ENCODE measurements at places on chromosomes 4 and X. TPM values are rescaled to one million over a fixed set of nuclear protein-coding genes. Genes with fewer than 3 reads are reported as not detected.

- DNase-seq = peak; percentile 40
Observed at GRCh38 chrX:41559235-41560052, 112.3 kb downstream of the NYX start.

- no peak for DNase-seq
Observed at GRCh38 chr4:57446266-57446665, 336.1 kb upstream of the IGFBP7 start.

- DNase-seq = no peak
Observed at GRCh38 chrX:31268359-31268758, 196.5 kb upstream of the FTHL17 start.

DNA sequence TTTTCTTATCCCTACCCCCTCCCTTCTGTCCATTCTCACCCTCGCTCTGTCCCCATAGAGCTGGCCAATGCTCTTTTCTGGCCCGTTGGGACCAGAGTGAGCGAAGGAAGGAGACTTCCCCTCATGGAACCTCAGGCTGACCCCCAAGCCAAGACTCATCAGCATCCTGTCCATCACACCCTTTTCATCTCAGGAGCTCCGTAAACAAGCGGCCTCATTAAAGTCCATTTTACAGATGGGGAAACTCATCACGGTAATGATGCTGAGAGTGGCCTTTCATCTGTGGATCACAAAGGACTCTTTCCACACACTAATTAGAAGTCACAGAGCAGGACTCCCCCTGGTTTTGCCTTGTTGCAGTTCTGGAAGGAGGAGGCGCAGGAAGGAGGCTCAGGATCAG, 67.4 kb upstream of the SLC34A2 start:
- no peak for DNase-seq

DNA sequence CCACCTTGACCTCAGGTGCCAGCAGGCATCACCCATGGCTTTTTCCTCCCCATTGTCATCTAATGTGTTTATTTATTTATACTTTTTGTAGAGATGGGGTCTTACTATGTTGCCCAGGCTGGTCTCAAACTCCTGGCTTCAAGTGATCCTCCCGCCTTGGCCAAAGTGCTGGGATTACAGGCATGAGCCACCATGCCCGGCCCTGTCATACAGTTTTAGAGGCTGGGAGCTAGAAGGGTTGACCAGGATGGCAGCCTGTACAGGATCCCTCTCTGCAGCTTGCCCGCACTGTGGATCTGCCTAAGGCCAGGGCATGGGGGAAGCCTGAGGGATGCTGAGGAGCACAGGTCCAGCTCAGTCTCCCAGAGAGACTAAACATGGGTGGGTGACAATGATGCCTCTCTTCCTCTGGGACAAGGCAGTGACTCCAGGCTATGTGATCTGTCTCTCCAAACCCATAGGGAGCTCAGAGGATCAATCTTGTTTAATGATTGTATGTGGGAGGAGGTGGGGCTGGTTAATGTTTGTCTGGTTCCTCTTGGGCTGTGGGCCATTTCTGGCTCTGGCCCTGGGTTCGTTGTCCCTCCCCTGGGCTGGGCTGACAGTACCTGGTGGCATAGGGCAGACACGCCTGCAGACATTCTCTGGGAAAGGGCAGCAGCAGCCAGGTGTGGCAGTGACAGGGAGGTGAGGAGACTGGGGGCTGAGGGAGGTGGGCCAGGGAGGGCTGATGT, 8.3 kb upstream of the GJB1 start:
- no peak for DNase-seq

DNA sequence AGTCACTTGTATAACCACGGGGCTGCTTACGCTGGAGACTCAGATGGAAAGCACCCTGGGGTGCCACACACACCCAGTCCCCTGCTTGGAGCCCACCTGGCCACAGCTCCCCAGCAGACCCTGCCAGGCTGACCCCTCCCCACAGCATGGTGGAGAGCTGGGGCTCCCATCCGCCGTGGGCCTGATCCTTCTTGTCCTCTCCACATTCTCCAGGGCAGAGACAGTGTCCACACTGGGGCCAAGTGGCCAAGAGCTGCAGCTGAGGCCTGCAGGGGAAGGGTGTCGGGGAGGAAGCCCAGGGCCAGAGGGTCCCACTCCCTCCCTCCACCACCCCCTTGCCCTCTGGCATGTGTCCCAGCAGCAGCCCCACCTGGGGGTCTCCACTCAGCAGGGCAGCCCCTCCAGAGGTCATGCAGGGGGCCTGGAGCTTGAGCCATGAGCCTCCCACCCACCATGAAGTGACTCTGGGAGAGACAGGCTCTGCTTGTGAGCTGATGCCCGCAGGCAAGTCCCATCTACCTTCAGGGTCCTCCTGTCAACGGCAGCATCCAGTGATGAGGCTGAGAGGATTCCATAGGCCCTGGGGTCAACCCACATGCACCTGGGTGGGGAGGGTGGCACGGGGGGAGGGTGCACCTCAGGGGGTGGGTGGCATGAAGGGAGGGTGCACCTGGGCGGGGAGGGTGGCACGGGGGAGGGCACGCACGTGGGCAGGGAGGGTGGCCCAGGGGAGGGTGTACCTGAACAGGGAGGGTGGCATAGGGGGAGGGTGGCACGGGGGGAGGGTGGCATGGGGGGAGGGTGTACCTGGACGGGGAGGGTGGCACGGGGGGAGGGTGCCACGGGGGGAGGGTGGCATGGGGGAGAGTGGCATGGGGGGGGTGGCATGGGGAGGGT, 56.4 kb downstream of the FAM53A start:
- no peak for DNase-seq

- DNase-seq = no peak
Observed at GRCh38 chr4:4870576-4871241, 11.2 kb downstream of the MSX1 start.

DNA sequence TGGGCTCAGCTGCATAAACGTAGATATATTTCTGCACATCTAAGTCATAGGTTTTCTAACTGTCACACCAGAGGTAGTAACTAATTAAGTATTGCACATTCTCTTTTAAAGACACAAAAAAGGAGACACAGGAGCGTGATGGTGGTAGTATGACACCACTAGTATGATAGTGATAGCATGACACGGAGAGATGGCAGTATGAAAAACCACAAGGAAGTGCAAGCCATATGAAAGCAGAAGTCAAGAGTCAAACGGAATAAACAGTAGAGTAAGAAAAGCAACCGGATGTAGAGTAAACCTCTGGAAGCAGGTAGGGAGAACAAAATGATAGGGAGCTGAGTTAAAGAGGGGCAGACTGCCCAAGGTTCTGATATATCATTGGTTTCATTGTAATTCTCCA, 382.2 kb upstream of the INTU start:
- DNase-seq = no peak

DNA sequence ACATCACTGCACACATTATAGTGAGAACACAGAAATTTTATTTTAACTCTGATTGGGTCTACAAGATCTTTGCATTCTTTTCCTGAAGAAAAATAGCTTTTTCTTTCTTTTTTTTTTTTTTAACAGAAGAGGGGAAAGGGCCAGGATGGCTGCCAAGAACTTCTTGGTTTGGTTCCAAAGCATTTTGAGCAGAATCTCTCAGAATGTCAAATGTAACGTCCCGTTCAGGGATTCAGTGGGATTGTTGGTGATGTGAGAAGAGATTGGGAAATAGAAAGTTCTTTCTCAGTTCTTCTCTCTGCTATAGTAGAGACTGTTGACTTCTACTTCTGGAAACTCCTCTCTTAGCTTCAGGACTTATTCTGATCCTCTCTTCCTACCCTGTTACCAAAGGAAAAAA, 70.9 kb upstream of the CBR4 start:
- DNase-seq = no peak

- DNase-seq = no peak
Observed at GRCh38 chr4:186027405-186027804, 41.6 kb upstream of the TLR3 start.

GRCh38 chr4:151851354-151851753, 90.5 kb upstream of the GATB start:
- no peak for DNase-seq

DNA sequence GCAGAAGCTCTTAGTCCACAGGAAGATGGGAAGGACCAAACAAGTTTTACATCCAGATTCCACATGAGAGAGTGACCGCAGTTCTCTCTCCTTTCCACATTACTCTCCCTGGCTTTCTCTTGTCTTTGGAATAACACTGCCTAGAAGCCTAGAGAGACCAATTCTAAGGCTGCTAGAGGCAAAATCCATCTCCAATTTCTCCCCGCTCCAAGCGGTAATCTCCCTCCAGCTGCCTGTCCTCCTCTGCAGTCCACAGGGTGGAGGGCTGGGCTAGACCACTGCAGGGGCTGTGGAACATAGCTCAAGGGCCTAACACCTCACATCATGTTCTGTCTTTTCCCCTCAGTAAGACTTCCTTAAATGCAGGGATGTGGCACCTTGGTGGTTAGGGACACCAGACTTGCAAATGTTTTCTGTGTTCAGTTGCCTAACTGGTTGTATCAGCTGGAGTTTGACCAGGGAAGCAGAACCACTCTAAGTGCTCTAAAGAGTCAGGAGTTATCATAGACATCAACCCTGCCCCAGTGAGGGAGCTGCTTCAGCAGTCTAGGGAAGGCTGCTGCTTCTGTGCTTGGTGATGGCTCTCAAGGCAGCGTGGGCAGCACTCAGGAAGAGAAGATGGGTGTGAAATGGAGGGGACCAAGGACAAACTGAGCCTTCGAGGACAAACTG, 423.1 kb downstream of the BCOR start:
- no peak for DNase-seq

The F9 gene
- not detected for total RNA-seq

The TCEAL5 gene
- 2.8 TPM for total RNA-seq

The PLS3 gene
- total RNA-seq = 134 TPM

The EPHA5 gene
- 1.6 TPM for total RNA-seq

The GRK4 gene
- total RNA-seq = 13.8 TPM

Measured in ovary (tissue), 10 donors.